ENCODE measurements at places on chromosomes 7 and 10.

DNA sequence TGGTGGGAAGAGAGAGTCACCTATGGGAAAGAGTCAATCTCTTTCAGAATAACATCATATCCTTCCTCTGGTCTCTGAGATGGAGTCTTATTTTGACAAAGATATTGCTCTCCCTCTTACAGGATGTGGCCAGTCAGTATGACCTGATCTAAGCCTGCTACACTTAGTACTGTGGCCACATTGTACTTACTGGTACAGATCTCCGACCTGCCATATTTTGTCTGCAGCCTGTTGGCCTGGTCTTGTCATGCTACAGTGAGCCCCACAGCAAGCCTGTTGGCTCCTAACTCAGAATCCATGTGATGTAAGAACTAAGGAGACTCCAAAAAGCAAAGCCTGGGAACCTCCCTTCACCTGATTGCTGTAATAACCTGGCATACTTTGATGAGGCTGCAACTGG is 377.8 kb downstream of the SFMBT2 start:
- DNase-seq = no peak

DNA sequence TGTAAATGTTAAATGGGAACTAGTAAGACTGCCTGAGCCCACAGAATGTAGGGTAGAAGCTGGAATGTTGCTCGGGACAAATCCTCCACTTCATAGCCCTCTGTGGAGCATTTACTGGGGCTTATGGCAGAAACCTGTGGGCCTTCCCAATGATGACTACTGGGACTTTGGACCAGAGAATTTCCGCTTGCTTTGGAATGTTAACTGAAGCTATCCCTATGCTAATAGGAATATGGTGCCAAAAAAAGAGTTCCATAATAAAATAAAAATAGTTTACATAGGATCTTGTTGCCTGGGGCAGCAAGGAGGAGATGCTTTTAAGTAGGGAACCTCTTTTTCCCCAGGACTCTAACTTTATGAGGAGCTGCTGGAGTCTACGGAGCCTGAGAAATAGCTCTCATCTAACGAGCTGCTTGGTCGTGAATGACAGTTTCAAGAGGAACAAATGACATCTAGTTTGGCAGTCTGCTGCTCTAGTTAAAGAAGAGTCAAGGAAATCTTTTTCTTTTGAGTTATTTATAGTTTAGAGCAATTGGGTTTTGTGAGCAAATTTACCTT is 5.7 kb upstream of the DYNC2I1 start:
- no peak for DNase-seq

DNA sequence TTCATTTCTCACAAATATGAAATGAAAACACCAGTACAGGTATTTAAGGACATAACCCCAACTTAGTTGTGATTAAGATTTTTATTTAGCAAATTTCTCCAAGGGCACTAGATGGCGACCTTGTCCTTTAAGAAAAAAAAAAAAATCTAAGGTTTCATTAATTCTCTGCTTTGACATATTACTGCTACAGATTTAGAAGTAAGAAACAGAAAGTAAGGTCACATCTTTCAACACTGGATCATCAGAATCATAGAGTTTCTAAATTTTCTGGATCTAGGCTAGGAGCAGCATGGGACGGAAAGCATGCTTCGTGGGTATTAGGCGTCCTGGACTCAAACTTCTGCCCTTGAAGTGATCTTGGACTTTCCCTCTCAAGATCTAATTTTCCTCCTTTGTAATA is 85.5 kb upstream of the PRKG1 start:
- no peak for DNase-seq

GRCh38 chr7:45153233-45153632 is 4.4 kb upstream of the RAMP3 start:
- no peak for DNase-seq

DNA sequence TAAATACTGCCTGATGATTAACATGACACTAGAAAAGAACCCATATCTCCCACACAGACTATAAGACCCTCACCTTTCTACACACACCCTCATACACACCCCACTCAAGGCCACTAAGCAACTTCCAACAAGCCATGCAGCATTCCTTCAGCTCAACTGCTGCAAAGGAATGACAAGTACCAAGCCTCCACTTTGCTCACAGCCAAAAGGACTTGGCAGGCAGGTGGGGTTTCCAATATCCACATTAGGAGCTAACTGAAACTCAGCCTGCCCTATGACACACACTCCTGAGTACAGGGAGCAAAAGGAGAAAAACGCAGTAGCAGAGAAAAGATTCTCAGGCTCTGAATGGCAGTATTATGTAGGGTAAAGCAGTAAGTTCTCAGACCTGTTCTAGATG is 13.4 kb downstream of the USP54 start:
- no peak for DNase-seq

DNA sequence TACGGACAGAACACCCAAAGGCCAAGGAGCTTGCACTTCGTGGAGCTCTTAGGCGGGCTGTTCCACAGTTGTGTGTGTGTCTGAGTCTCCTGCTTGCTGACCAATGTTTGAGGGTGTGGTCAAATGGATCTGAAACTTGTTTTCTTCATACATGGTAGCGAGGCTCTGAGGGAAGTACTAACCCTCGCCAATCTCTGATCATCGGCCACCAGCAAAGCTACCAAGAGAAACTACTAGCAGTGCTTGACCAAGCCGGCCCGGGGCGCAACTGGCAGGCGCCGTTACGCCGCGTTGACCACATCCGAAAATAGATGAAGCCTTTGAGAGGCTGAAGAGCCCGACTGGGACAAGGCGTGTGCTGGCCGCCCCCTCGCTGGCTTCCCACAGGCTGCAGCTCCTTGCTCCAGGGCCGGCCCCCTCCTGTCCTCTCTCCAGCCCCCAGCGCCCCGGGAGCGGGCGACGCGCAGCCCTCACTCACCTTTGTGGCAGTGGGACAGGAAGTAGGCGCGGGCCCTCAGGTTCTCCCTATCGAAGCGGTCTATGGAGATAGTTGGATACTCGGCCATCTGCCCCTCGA is 384 bp downstream of the DCLRE1C start:
- DNase-seq = peak; percentile 88

DNA sequence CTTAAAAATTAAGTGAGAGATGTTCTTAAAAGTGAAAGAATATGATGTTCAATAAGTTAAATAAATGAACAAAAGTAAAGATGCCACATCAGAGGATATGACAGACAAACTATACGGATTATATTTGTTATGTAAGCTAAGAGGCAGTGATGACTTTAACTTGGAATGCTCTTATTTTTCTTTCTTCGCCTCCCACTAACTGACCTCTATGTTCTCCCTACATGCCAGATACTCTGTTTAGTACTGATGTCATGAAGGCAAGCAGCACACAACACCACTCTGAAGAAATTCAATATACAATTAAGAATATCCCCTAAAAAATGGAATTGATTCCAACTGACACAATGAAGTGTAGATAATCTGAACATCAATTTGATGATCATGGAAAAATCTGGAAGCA is 223.4 kb downstream of the DOCK4 start:
- DNase-seq = no peak

- no peak for DNase-seq
These were observed 122.0 kb downstream of the SKIDA1 start for GRCh38 chr10:21403256-21404015.

DNA sequence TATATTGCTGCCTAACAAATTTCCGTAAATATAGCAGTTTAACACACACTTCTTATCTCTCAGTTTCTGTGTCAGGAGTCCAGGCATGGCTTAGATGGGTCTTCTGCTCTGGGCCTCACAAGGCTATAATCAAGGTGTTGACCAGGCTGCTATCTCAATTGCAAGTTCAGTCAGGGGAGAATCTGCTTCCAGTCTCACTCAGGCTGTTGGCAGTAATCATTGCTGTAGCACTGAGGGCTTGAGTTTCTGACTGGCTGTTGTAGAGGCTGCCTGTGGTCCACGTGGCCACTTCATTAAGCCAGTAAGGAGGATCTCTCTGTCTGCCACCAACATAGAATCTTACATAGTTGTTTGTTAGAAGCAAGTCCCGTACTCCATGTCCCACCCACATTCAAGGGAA is 138.4 kb downstream of the ST7 start:
- DNase-seq = no peak

GRCh38 chr10:44024356-44025116 is 360.4 kb downstream of the CXCL12 start:
- DNase-seq = no peak

- DNase-seq = no peak
These were observed 263.0 kb downstream of the PHF14 start for GRCh38 chr7:11236680-11237079.

DNA sequence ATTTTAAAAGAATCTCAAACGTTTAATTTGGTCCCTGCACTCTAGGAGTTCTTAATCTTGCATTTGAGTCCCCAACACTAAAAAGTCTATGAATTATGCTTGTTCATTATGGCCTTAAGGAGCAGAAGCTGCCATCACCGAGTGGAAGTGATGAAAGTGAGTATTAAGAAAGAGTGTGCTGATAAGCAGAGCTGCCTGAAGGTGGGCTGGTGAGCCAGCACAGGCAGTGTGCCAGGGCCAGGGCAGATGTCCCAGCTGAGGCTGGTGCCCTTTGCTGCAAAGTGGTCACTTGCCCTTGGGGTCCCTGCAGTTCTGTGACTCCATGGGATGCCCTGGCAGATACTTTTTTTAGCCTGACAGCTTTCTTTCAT is 72.9 kb upstream of the LOXL4 start:
- no peak for DNase-seq

GRCh38 chr10:22539579-22540298 is 174.6 kb downstream of the PIP4K2A start:
- DNase-seq = no peak

- no peak for DNase-seq
These were observed 22.3 kb upstream of the FAM133B start for GRCh38 chr7:92612501-92612900.

GRCh38 chr7:43586251-43586900 is 3.5 kb downstream of the STK17A start:
- DNase-seq = no peak

DNA sequence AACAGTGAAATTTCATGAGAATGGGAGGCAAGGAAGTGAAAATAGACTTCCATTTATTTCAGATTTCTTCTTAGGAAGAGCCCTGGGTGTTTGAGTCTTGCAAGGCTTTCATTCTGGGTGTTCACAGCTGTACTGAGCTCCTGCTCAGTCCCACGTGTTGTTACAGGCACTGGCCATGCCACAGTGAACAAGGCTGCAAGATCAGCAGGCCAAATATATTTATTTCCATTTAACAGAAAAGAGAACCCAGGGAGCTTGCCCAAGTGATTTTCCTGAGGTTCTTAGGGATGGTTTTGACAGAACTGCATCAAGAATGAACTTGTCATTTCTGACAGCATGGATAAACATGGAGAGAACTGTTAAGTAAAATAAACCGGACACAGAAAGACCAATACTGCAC is 54.5 kb upstream of the CD36 start:
- no peak for DNase-seq

GRCh38 chr10:90313576-90314325 is 544.1 kb downstream of the HTR7 start:
- no peak for DNase-seq

GRCh38 chr10:114289096-114289436 is 50.0 kb downstream of the VWA2 start:
- no peak for DNase-seq

DNA sequence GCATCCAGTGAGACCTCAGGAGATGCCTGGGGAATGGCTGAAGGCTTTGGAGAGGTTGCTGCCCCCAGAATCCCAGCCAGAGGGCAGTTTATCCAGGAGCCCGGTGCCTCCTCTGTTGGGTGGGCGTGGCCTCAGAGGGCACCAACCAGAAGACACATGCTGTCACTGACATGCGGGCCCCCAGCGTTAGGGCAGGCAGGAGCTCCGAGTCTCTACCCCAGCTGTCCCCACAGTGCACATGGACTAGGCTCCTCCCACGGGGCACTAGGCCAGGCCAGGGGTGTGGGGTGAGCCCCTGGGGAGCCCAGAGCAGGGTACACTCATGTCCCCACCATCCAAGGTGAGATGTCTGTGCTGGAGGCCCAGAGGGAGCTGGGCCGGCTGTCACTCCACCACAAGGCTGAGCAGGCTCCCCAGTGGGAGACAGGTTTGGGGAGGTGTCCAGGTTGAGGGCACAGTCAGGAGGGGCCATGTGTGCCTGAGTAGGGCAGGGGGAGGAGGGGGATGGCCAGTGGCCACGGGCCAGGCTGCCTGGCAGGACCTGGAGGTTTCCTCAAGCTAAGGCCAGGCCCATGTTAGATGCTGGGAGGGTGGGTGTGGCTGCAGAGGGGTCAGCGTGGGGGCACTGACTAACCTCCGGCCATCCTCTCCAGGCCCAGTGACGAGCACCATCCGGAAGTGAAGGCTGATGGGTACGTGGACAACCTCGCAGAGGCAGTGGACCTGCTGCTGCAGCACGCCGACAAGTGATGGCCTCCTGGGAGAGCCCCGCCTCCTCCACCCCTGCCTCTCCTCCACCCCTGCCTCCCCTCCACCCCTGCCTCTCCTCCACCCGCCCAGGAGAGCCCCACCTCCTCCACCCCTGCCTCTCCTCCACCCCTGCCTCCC is 131.3 kb downstream of the FAM53B start:
- DNase-seq = peak; percentile 10

- DNase-seq = no peak
These were observed 41.1 kb upstream of the PRKAR1B start for GRCh38 chr7:767941-768731.

- no peak for DNase-seq
These were observed 54.7 kb downstream of the ADAMTS14 start for GRCh38 chr10:70726909-70727495.

DNA sequence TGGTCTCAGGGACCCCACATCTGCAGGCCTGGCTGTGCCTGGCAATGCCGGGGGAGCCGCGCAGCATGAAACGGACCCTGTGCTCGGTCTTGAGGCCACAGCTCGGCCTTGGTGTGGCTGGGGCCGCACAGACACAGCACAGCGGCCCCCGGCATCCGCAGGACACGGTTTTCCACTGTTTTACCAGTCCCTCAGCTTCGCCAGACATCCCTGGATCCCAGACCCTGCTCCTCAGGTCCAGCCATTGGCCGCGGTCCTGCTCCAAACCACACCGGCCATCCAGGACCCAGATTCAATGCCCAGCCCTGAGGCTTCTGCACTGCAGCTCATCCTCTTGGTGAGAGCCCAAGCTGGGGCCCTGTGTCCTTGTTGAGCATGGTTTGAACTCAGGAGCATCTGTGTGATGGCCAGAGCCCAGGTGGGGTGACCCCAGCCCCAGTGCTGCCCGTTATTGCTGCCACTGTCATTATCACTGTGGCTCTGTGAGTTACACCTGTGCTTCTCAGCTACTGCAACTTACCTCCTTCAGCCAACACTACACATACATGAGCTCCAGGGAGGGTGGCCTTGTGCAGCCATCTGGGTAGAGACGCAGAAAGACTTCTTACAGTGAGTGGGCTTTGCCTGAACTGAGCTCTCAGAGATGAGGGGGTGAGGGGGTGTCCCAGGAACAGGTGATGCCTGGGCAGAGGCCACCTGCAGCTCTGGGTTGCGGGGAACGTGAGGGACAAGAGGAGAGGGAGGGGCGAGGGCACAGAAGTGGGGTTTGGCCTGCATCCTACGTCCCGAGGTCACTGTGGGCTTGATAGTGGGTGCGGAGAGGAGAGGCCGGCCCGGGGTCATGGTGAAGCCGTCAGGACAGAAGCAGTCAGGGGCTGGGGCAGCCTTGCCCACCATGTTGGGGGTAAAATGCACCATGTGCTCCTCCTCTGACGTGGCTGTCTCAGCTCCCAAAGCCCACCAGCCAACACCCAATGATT is 567.6 kb downstream of the PTPRN2 start:
- DNase-seq = no peak
